ENCODE measurements at places on chromosomes 16 and 17.

- DNase-seq = no peak
These were observed 37.8 kb downstream of the MSI2 start for GRCh38 chr17:57294101-57294500.

DNA sequence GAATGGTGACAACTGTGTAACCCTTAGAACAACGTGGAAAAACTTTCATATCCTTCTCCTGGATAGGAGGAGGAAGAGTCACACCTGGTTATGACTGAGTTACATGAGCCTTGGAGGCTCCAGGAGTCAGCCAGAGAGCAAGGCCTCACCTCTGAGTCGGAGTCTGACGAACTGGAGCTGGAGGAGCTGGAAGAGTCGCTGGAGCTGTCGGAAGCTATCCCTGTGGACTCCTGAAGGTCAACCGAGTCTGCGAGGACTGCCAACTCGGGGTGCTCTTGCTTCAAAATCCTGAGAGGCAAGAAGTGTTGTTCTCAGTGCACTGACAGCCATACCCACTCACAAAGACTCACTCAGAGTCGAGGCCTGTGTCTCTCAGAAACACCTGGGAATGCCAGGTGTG lies 6.2 kb downstream of the JMJD6 start:
- DNase-seq = no peak

- DNase-seq = no peak
These were observed 1.9 kb upstream of the MAP3K14 start for GRCh38 chr17:45318561-45319230.

DNA sequence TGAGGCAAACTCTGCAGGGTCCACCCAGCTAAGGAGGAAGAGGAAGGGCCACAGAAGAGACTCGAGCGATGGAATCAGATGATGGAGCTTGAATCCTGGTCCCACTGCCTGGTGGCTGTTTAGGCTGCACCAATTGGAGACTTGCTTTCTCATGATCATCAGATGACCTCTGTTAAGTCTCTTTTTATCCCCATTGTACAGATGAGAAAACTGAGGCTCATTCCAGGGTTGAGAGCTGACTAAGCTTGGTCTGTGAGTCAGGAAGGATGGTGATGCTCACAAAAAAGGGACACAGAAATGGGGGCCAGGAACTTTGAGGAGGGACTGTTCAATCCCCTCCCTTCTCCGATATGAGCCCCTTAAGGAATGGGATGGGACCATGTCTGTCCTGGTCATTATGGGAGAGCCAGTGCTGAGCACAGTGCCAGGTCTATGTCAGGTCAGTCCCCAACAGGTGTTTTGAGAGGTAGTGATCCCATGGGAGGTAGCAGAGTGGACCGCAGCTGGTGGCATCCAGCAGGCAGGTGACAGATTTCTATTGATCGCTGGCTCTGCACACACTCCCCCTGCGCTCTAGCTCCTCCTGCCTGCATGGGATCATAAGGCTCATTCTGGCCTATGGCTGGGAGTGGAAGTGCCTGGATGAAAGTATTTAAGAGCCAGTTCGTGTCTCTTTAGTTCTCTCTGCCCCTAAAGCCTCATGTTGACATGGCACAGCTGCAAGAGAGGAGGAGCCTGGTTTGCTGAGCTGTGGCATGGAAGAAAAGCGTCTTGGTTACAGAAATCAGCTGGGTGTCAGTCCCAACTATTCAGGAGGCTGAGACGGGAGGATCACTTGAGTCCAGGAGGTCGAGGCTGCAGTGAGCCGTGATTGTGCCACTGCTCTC lies 27.2 kb downstream of the SNX20 start:
- no peak for DNase-seq

Data from activated CD4-positive, alpha-beta T cell treated with anti-CD3 and anti-CD28 coated beads for 1 hour (primary cell).